ENCODE measurements at places on chromosomes 4 and X.
A peak's percentile ranks its signal among the peaks of the same experiment; 100 is the strongest.

DNA sequence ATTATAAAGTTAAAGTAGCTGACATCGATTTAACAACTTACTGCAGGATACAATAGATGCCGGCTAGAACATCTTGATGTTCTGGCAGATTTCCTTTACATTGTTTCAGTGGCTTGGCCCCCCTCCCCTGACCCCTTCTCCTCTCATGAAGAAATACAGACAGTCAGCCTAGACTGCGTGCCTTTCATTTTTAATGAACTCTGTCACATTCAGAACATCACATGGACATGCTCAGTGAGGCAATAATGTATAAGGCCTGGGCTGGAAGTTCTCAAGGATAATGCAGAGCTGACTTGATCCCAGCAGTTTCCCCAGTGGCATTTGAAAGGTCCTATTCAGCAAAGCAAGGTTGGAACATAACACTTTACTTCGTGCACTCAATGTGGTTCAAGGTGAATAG lies 239.2 kb downstream of the ANK2 start:
- DNase-seq, result no peak

GRCh38 chr4:151484396-151485102 lies 75.6 kb downstream of the FHIP1A start:
- DNase-seq, result no peak

GRCh38 chrX:13005661-13006473 lies 31.0 kb downstream of the TMSB4X start:
- no peak for DNase-seq

- no peak for DNase-seq
Measured at GRCh38 chr4:104772849-104773248, 278.2 kb upstream of the CXXC4 start.

- DNase-seq, result no peak
Measured at GRCh38 chr4:120773641-120774040, 148.9 kb downstream of the PRDM5 start.

GRCh38 chr4:184591070-184591677 lies 58.1 kb downstream of the CASP3 start:
- no peak for DNase-seq

GRCh38 chr4:87620491-87620890 lies 12.2 kb downstream of the DSPP start:
- DNase-seq, result no peak

DNA sequence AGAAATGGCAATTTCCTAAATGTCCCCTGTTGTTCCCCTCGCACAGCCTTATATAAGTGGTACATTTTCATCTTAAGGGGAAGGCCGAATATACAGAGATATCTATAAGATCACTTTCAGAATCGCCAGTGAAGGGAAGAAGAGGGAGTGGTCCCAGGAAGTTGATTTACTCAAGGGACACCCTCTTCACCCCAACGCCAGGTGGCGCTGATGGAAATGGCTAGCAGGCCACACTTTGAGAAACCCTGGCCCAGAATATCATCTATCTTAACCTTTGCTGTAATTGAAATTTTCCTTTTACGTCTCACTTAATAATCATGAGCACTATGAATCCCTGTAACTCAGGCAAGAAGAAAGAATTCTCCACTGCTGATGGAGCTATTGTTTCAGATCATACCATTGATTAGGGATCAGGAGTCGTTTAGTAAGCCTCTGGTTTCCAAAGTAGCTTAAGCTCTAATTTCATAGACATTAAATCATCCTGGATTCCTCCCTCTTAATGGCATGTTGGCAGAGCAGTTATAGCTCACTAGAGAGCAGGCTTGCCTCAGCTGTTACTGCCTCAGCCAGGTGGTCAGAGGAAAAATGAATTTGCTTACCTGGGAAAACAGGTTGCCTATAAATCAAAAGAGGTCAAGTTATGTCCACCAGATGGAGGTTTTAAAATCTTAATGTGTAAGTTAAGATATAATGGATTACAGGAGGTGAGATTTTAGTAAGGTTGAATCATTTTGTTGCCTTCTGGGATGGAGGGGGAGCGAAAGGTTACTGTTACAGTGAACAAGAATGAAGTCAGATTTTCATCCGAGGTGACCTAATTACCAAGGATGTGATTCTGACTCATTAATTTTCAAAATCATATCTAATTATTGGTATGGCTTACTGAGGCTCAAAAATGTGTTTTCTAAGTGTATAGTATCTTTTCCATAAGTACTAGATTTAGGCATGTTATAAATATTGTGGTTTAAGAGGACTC lies 941.2 kb upstream of the TENM3 start:
- peak; percentile 73 for DNase-seq

DNA sequence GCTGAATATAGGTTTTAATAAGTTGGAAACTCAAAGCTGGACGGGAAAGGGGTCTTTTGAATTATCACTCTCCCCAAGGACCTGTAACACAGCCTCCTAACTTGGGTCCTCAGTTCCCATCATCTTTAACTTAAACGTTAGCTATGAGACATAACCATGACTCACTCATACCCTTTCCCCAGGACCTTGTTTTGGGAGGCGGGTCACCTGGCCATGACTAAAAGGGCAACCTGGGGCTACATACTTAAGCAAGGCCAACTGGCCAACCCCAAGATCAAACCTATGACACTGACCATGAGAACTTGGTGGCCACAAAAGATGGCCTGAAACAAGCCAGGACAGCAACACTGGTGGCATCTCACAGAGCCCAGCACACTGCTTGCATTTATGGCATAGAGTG lies 89.0 kb downstream of the SH3KBP1 start:
- DNase-seq, result no peak
